Endodermal cell (in vitro differentiated cells): ENCODE measurements at places on chromosomes 1 and 21. TPM values are rescaled to one million over a fixed set of nuclear protein-coding genes. Genes with fewer than 3 reads are reported as not detected.

- H3K4me1 ChIP-seq = no peaks in the 10 kb centered on the region
- no peaks in the 10 kb centered on the region for H3K36me3 ChIP-seq
- no peak overlapping the region for H3K27ac ChIP-seq
- no peaks in the 10 kb centered on the region for H3K27me3 ChIP-seq
- H3K4me3 ChIP-seq = no peak overlapping the region
- no peak for DNase-seq
These were observed 15.0 kb upstream of the THEM5 start for GRCh38 chr1:151868486-151868885.

DNA sequence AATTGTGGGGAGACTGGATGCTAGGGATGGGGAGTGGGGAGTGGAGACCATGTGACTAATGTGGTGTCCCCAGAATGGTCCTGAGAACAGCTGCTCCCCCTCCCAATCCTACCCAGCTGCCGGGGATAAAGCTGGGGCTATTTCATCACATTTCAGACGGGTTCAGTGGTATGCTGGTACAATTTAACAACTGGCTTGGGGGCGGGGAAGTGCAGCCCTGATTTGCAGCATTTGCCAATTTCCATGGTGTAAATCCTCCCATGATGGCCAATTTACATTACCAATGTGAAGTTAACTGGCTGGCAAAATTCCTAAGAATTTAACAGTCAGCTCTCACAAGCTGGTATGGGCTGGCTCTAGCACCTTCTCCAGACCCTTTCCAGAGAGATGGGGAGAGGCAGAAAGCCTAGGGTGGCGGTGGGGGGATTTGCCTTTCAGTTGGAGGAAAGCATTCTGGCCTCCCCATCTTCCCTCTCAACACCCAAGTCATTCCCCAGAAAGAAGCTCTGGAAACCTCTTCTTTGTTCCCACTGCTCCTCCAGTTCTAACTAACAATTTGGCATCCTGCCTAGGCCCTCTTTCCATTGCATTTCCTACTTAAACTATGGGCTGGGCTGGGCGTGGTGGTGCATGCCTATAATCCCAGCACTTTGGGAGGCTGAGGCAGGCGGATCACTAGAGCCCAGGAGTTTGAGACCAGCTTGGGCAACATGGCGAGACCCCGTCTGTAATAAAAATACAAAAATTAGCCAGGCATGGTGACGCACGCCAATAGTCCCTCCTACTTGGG lies 11.3 kb upstream of the ADGRB2 start:
- H3K4me3 ChIP-seq = no peak overlapping the region
- peaks cover 22% of the 10 kb centered on the region for H3K4me1 ChIP-seq
- H3K27me3 ChIP-seq = peaks cover 35% of the 10 kb centered on the region
- no peak overlapping the region for H3K27ac ChIP-seq
- H3K36me3 ChIP-seq = no peaks in the 10 kb centered on the region
- no peak for DNase-seq

GRCh38 chr1:222893255-222893654 lies 78.4 kb downstream of the DISP1 start:
- H3K36me3 ChIP-seq = no peaks in the 10 kb centered on the region
- DNase-seq = no peak
- H3K27ac ChIP-seq = no peak overlapping the region
- H3K4me1 ChIP-seq = no peaks in the 10 kb centered on the region

GRCh38 chr1:213103377-213104306 lies 52.6 kb downstream of the RPS6KC1 start:
- no peak overlapping the region for H3K27ac ChIP-seq
- H3K4me3 ChIP-seq = no peak overlapping the region
- H3K36me3 ChIP-seq = peaks cover 34% of the 10 kb centered on the region
- no peak for DNase-seq
- H3K4me1 ChIP-seq = no peaks in the 10 kb centered on the region
- H3K27me3 ChIP-seq = no peaks in the 10 kb centered on the region

DNA sequence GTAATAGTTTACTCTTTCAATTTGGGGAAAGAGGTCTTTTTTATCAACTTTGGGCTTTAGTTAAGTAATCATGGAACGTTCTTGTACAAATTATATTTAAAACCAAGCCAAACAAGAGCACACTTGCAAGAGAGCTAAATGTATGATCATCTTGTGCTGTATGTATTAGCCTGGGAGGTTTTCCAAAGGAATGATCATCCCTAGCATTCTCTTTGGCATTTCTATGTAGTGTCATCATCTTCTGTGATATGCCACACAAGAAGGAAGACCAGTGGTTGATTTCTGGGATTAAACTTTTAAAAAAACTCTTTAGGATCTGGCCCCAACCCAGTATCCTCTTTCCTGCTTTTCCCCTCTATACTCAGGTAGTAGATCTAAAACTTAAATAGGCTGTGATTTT lies 38.4 kb upstream of the KCNQ4 start:
- H3K27me3 ChIP-seq = no peaks in the 10 kb centered on the region
- peaks cover 75% of the 10 kb centered on the region for H3K36me3 ChIP-seq
- H3K4me1 ChIP-seq = peaks cover 20% of the 10 kb centered on the region
- H3K27ac ChIP-seq = no peak overlapping the region

GRCh38 chr1:218898921-218899320 lies 274.8 kb upstream of the LYPLAL1 start:
- DNase-seq = no peak
- H3K27ac ChIP-seq = no peak overlapping the region
- H3K27me3 ChIP-seq = no peaks in the 10 kb centered on the region
- no peaks in the 10 kb centered on the region for H3K36me3 ChIP-seq

DNA sequence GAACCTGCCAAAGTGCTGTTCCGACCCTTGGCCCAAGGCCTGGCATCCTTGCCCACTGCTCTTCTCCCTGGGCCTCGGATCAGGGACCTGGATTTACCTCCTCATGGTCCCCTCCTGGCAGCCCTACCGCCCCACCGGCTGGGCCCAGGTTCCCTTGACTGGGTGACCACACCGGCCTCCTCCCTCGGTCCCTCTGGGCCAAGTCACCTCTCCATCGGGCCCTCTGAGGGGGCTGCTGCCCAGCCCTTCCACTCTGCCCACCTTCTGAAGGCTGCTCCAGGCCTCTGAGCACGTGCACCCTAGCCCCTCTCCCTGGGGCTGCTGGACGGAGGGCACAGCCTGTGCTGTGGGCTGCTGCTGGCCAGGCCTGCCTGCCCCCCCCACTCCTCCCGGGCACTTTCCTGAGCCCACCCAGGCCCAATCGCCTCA lies 9.3 kb upstream of the MMEL1 start:
- H3K36me3 ChIP-seq = no peaks in the 10 kb centered on the region
- peak; percentile 44 for DNase-seq
- H3K27ac ChIP-seq = no peak overlapping the region
- H3K27me3 ChIP-seq = no peaks in the 10 kb centered on the region
- no peaks in the 10 kb centered on the region for H3K4me1 ChIP-seq

- peak; percentile 67 for DNase-seq
- H3K36me3 ChIP-seq = no peaks in the 10 kb centered on the region
- H3K27ac ChIP-seq = no peak overlapping the region
- peaks cover 13% of the 10 kb centered on the region for H3K4me1 ChIP-seq
- no peak overlapping the region for H3K4me3 ChIP-seq
- H3K27me3 ChIP-seq = no peaks in the 10 kb centered on the region
These were observed 18.6 kb upstream of the HSPG2 start for GRCh38 chr1:21955501-21956281.

GRCh38 chr1:175463853-175464252 lies 271.3 kb upstream of the KIAA0040 start:
- no peak overlapping the region for H3K4me3 ChIP-seq
- H3K36me3 ChIP-seq = no peaks in the 10 kb centered on the region
- DNase-seq = no peak
- peaks cover 6% of the 10 kb centered on the region for H3K4me1 ChIP-seq
- H3K27ac ChIP-seq = no peak overlapping the region
- H3K27me3 ChIP-seq = peaks cover 92% of the 10 kb centered on the region

- H3K4me1 ChIP-seq = no peaks in the 10 kb centered on the region
- H3K36me3 ChIP-seq = no peaks in the 10 kb centered on the region
- no peak for DNase-seq
- H3K27ac ChIP-seq = no peak overlapping the region
These were observed 32.6 kb upstream of the EDN2 start for GRCh38 chr1:41517062-41517438.

DNA sequence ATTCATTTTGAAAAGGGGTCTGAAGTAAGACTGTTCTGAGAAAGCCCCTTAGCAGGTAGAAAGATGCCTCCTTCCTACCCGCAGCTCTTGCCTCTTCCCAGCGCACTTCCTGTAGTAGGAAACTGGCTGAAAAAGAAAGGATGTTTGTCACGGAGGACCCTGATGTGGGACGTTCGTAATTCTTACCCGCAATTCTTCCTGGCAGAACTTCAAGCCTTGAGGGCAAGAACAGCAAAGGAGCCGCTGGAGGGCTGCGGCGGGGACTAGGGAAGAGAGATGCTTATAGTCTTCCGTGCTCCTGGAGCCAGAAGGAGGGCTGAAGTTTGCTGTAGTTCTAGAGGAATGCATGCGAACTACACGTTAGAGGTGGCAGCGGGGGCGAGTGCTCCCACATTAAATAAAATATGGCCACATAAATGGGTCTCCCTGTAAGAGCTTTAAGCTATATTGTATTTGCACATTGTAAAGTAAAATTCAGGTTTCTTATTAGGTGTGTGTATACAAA lies 6.3 kb downstream of the C1orf53 start:
- H3K4me1 ChIP-seq = peaks cover 2% of the 10 kb centered on the region
- no peak overlapping the region for H3K27ac ChIP-seq
- DNase-seq = peak; percentile 70
- no peaks in the 10 kb centered on the region for H3K36me3 ChIP-seq
- peaks cover 100% of the 10 kb centered on the region for H3K27me3 ChIP-seq
- H3K4me3 ChIP-seq = no peak overlapping the region

DNA sequence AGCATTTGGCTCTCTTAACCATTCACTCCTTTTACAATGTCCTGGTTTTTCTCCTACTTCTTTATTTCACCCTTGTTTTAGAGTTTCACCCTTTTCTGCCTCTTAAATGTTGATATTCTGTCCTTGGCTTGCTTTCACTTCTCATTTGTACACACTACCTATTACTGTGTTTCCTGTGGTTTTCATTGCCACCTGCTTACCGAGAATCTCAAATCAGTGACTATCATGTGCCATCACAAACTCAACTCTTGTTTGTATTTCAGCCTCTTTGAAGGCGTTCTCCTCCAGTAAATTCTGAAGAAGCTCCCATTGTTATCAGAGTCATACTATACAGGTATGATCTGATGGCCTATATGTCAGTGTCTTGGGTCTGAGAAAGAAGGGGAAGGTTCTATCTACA lies 65.7 kb downstream of the NPHS2 start:
- H3K4me1 ChIP-seq = no peaks in the 10 kb centered on the region
- H3K27me3 ChIP-seq = no peaks in the 10 kb centered on the region
- DNase-seq = no peak
- no peaks in the 10 kb centered on the region for H3K36me3 ChIP-seq
- no peak overlapping the region for H3K4me3 ChIP-seq
- no peak overlapping the region for H3K27ac ChIP-seq

GRCh38 chr1:232999956-233000625 lies 49.7 kb downstream of the NTPCR start:
- no peak overlapping the region for H3K4me3 ChIP-seq
- H3K27ac ChIP-seq = no peak overlapping the region
- DNase-seq = no peak
- H3K36me3 ChIP-seq = no peaks in the 10 kb centered on the region

DNA sequence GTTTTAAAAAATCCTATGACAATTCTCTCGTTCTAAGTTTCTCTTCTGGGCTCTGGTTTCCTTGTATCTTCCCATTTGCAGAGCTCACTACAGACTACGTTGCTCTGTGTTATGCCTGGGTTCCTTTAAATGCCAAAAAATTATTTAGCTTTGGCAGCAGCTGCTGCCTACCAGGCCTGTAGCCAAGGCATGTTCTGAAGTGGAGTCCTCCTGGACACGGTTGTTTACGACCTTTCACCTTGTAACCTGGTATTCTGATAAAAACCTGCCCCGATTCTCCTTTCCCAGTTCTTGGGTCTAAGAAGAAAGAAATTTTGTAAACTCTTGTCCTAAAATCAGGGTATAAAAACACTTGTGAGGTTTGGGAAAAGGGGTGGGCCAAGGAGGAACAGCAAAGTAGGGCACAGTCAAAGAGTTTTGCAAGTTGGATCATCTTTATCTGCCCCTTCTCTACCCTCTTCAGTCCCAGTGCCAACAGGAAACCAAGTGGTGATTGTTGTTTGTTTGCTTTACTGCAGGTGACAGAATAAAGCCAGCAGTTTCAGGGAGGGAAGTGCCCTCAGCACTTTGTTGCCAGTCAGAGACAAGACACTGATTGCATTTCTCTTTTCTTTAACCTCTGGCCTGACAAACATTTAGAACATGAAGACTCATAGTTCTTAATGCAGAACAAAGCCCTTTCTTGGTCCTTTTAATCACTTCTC lies 3.1 kb upstream of the TXNIP start:
- DNase-seq = peak; percentile 44
- no peaks in the 10 kb centered on the region for H3K27me3 ChIP-seq
- H3K4me1 ChIP-seq = no peaks in the 10 kb centered on the region
- no peak overlapping the region for H3K27ac ChIP-seq
- no peaks in the 10 kb centered on the region for H3K36me3 ChIP-seq

DNA sequence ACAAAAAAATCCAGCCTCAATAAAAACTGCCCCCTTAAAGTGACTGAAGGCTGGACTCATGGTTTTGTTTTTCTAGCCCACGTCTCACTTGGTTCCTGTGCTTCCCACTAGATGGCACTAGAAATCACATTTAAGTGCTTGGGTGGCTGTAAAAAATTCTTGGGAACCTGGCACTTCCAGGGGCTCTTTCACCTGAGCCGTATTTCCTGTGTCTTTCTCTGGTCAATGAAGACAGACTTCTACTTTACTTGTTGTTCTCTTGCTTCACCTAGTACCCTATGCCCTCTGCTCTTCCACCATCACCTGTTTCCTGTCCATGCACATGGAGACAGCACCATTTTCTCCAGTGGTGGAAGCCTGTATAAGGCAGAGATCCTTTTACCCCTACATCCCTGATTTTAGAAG lies 20.0 kb downstream of the METTL13 start:
- no peak overlapping the region for H3K27ac ChIP-seq
- peaks cover 11% of the 10 kb centered on the region for H3K36me3 ChIP-seq
- H3K27me3 ChIP-seq = no peaks in the 10 kb centered on the region
- DNase-seq = peak; percentile 77
- H3K4me3 ChIP-seq = no peak overlapping the region

SNAPIN gene
- total RNA-seq = 20.0 and 23.5 TPM in 2 replicates

DTL gene
- total RNA-seq = 21.6 to 73.8 TPM (median 60.4 TPM) in 3 replicates

LEPR gene
- 10.9 to 11.9 TPM (median 11.1 TPM) in 3 replicates for total RNA-seq

C8B gene
- total RNA-seq = not detected in 3 replicates

HRNR gene
- not detected in 2 replicates for total RNA-seq

BEND5 gene
- total RNA-seq = 5.9 and 6.1 TPM in 2 replicates

FAM78B gene
- 4.2 and 6.0 TPM in 2 replicates for total RNA-seq

TSSK3 gene
- total RNA-seq = 2.5 and 3.4 TPM in 2 replicates

AJAP1 gene
- total RNA-seq = 11.9 to 22.9 TPM (median 22.1 TPM) in 3 replicates

HAPLN2 gene
- total RNA-seq = 0.42 TPM in 1 of 2 replicates, not detected in the other

GUCA2A gene
- 1.9 and 2.3 TPM in 2 replicates for total RNA-seq

AK5 gene
- total RNA-seq = 0.46 and 0.84 TPM in 2 replicates

MAP3K7CL gene
- total RNA-seq = not detected in 3 replicates
